ENCODE measurements at places on chromosomes 2 and 18. TPM values are rescaled to one million over a fixed set of nuclear protein-coding genes. Genes with fewer than 3 reads are reported as not detected.

LRRTM4 gene
- not detected for polyA plus RNA-seq

- peak overlapping the region; percentile 99 for H3K27ac ChIP-seq
- peaks cover 64% of the 10 kb centered on the region for H3K4me1 ChIP-seq
- peak; percentile 75 for DNase-seq
- peak overlapping the region; percentile 98 for H3K4me3 ChIP-seq
- H3K36me3 ChIP-seq, result peaks cover 2% of the 10 kb centered on the region
These were observed 1.1 kb downstream of the ATAD2B start for GRCh38 chr2:23925702-23926289.

DNA sequence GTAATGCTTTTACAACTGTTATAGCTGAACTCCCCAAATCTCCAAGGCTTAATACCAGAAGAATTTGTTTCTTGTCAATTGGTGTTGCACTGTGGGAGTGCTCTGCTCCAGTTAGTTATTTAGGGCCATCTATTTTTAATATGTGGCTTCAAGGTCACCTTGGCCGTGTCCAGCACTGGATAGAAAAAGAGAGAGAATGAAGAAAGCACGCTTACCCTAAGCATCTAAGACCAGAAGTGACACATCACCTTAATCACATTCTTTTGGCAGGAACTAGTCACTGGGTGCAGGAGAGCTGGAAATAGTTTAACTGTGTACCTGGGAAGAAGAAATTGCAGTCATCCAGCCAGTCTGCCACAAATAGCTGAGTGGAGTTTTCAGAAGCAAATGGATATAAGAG lies 78.8 kb downstream of the VWC2L start:
- H3K36me3 ChIP-seq, result no peaks in the 10 kb centered on the region
- H3K27ac ChIP-seq, result no peak overlapping the region
- no peak for DNase-seq

DNA sequence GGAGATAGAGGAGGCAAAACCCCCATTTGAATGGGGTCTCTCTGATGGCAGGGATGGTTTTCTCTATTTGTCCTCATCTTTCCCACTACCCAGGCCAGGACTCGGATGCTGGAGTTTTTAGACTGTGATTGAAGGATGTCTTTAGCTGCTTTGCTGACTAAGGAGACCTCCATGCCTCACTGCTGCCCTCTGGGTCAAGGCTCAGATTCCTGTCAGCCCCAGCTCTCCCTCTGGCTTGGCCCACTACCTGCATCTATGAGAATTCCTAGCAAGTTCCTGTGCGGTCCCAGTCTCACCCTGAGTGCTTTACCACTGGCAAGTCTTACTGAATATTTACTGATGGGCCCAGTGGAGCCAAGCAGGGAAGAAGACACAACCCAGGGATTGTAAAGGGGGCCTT lies 184.0 kb downstream of the CELF4 start:
- H3K4me3 ChIP-seq, result no peak overlapping the region
- H3K27me3 ChIP-seq, result peaks cover 3% of the 10 kb centered on the region
- H3K4me1 ChIP-seq, result no peaks in the 10 kb centered on the region
- H3K27ac ChIP-seq, result no peak overlapping the region

GRCh38 chr2:174233771-174234275 lies 14.5 kb downstream of the OLA1 start:
- H3K4me1 ChIP-seq, result peaks cover 45% of the 10 kb centered on the region
- peak overlapping the region; percentile 58 for H3K27ac ChIP-seq
- DNase-seq, result no peak
- H3K4me3 ChIP-seq, result no peak overlapping the region

PCARE gene
- not detected for polyA plus RNA-seq

M1AP gene
- polyA plus RNA-seq, result not detected

IL1RL2 gene
- polyA plus RNA-seq, result not detected

AOX1 gene
- not detected for polyA plus RNA-seq

SERPINB11 gene
- not detected for polyA plus RNA-seq

SPR gene
- polyA plus RNA-seq, result 1.2 TPM

DNA sequence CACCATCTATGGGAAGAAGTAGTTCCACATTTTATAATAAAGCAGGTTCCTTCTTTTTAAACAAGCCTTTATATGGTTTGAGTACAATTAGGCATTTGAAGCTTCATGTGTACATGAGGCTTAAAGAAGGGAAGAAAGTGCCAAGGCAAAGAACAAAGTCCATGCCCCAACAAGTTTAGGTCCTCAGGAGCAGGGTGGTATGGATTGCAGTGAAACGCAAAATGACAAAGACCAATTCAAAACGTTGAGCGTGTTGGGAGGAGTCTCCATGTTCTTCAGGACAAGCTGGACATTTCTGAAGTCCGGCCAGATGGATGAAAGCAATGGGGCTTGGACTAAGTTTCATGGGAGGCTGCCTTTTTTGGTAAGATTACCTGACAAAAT lies 78.8 kb upstream of the FZD5 start:
- peaks cover 29% of the 10 kb centered on the region for H3K4me1 ChIP-seq
- DNase-seq, result no peak
- peak overlapping the region; percentile 73 for H3K27ac ChIP-seq
- peaks cover 3% of the 10 kb centered on the region for H3K36me3 ChIP-seq
- no peaks in the 10 kb centered on the region for H3K27me3 ChIP-seq

GRCh38 chr2:154813636-154814035 lies 115.1 kb downstream of the KCNJ3 start:
- no peak overlapping the region for H3K27ac ChIP-seq
- H3K27me3 ChIP-seq, result no peaks in the 10 kb centered on the region
- DNase-seq, result no peak
- no peaks in the 10 kb centered on the region for H3K4me1 ChIP-seq

- no peak overlapping the region for H3K4me3 ChIP-seq
- H3K27ac ChIP-seq, result no peak overlapping the region
- H3K4me1 ChIP-seq, result no peaks in the 10 kb centered on the region
- no peaks in the 10 kb centered on the region for H3K36me3 ChIP-seq
- H3K27me3 ChIP-seq, result no peaks in the 10 kb centered on the region
These were observed 45.7 kb downstream of the CCDC85A start for GRCh38 chr2:56229397-56230060.

DNA sequence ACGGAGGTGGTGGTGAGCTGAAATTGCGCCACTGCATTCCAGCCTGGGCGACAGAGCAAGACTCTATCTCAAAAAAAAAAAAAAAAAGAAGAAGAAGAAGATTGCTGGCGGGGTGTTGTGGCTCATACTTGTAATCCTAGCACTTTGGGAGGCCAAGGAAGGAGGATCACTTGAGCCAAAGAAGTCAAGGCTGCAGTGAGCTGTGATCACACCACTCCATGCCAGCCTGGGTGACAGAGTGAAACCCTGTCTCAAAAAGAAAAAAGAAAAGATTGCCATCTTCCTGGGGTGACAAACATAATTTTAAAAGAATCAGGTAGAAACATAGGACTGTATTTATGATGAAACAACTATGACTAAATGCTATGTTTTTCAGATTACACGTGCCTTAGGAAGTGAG lies 55.1 kb upstream of the EML4 start:
- H3K4me3 ChIP-seq, result no peak overlapping the region
- peaks cover 22% of the 10 kb centered on the region for H3K4me1 ChIP-seq
- H3K36me3 ChIP-seq, result no peaks in the 10 kb centered on the region
- DNase-seq, result no peak
- no peak overlapping the region for H3K27ac ChIP-seq
- H3K27me3 ChIP-seq, result peaks cover 3% of the 10 kb centered on the region

DNA sequence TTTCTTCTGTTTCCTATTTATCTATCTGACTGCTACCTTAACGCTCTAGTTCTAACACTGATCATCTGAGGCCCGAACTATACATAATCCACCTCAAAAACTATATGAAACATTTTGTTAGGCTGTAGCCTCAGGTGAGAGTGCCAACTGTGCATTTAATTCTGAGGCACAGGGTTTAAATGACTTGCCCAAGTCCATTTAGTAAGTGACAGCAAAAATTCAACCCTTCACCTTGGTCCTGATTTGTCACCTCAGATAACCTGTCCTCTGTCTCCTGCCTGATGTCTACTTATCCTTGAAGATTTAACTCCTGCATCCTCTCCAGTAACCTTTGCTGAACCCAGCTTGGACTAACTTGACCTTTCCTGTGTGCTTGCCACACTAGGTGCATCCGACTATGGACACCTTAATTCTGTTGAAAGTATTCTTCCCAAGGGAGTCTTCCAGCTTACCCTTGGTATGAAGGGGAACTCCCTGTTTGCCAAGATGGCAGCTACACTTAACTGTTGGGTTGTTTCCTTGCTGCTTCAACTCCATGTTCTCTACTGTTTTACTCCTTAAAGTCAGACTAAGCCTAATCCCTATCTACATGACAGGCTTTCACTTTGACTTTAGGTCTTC lies 23.5 kb downstream of the CD302 start:
- peaks cover 2% of the 10 kb centered on the region for H3K27me3 ChIP-seq
- peaks cover 1% of the 10 kb centered on the region for H3K36me3 ChIP-seq
- no peak for DNase-seq
- no peaks in the 10 kb centered on the region for H3K4me1 ChIP-seq
- peak overlapping the region; percentile 75 for H3K27ac ChIP-seq

GRCh38 chr2:58517881-58518280 lies 276.8 kb upstream of the FANCL start:
- H3K36me3 ChIP-seq, result no peaks in the 10 kb centered on the region
- H3K27me3 ChIP-seq, result no peaks in the 10 kb centered on the region
- DNase-seq, result no peak
- no peak overlapping the region for H3K4me3 ChIP-seq
- H3K4me1 ChIP-seq, result no peaks in the 10 kb centered on the region
- no peak overlapping the region for H3K27ac ChIP-seq

GRCh38 chr2:111011218-111011617 lies 109.5 kb upstream of the BCL2L11 start:
- no peak overlapping the region for H3K27ac ChIP-seq
- no peak overlapping the region for H3K4me3 ChIP-seq
- H3K36me3 ChIP-seq, result peaks cover 14% of the 10 kb centered on the region

DNA sequence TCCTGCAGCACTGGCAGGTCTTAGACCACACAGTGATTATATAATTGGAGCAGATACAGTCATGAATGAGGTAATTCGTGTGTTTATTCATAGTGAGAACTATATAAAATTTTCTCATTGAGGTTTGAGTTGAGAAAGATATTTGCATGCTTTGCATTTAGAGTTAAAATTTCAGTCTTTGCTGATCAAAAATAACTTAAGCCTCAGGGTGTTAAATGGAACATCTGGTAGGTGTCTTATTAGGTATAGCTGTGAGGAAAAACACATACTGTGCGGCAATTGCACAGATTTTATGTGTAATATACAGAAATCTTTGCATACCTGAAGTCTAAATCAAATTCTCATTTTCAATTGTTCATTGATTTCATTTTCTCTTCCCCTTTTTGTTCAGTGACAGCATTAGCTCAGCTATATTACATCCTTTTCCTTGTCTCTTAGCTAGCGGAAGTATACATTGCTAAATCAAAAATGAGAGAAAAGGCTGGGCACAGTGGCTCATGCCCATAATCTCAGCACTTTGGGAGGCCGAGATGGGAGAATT lies 21.2 kb downstream of the GORASP2 start:
- H3K36me3 ChIP-seq, result peaks cover 37% of the 10 kb centered on the region
- peaks cover 7% of the 10 kb centered on the region for H3K4me1 ChIP-seq
- no peak for DNase-seq
- peaks cover 1% of the 10 kb centered on the region for H3K27me3 ChIP-seq
- no peak overlapping the region for H3K4me3 ChIP-seq

- H3K4me1 ChIP-seq, result peaks cover 5% of the 10 kb centered on the region
- H3K27me3 ChIP-seq, result peaks cover 1% of the 10 kb centered on the region
- no peak overlapping the region for H3K27ac ChIP-seq
These were observed 84.0 kb downstream of the BMPR2 start for GRCh38 chr2:202460119-202460518.

DTNA gene
- polyA plus RNA-seq, result not detected

- peaks cover 22% of the 10 kb centered on the region for H3K4me1 ChIP-seq
- no peak for DNase-seq
- H3K4me3 ChIP-seq, result no peak overlapping the region
- H3K27me3 ChIP-seq, result peaks cover 4% of the 10 kb centered on the region
- no peak overlapping the region for H3K27ac ChIP-seq
These were observed 54.1 kb downstream of the VIL1 start for GRCh38 chr2:218472988-218473387.

ST6GAL2 gene
- polyA plus RNA-seq, result not detected

- H3K36me3 ChIP-seq, result peaks cover 8% of the 10 kb centered on the region
- H3K27me3 ChIP-seq, result peaks cover 14% of the 10 kb centered on the region
- no peak for DNase-seq
- peaks cover 22% of the 10 kb centered on the region for H3K4me1 ChIP-seq
- H3K4me3 ChIP-seq, result no peak overlapping the region
These were observed 13.7 kb downstream of the HES6 start for GRCh38 chr2:238225911-238226697.

DNA sequence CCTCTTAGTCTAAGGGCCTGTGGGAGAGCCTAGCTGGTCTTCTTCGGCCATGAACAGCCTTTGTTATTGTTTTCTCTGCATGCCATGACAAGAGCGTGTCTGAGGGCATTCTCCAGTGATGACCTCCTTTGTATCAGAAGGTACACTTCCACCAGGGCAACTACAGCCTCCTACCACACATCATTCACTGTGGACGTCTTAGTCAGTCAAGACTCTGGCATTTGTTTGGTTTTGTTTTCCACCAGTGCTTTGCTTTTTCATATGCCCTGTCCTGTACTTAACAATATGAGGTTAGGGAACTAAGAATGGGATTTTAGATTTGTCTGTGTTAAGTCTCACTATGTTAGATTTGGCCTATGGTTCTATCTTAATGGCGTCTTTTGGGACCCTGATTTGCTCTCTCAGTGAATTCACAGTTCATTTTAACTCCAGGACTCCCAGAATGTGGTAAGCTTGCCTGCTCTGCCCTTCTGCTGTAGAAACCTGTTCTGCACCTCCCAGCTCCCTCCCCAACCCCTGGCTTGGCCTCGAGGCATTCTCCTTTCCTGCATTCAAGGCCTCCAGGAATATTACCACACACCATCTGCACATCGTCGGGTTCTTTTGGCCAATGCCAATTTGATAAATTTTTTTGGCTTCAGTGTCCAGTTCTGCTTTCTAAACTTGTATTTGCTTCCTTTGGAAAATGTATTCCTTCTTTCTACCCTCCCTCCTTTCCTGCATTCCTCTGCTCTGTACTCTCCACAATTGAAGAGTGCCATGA lies 42.8 kb upstream of the IL1R1 start:
- H3K4me3 ChIP-seq, result no peak overlapping the region
- DNase-seq, result no peak
- peaks cover 10% of the 10 kb centered on the region for H3K27me3 ChIP-seq
- H3K27ac ChIP-seq, result no peak overlapping the region
- H3K4me1 ChIP-seq, result peaks cover 9% of the 10 kb centered on the region

CBLN2 gene
- polyA plus RNA-seq, result not detected

POTEJ gene
- polyA plus RNA-seq, result not detected

COX5B gene
- polyA plus RNA-seq, result 326 TPM

IGFBP2 gene
- 0.70 TPM for polyA plus RNA-seq

CROCC2 gene
- polyA plus RNA-seq, result not detected

All from immature natural killer cell (primary cell).